ENCODE measurements at places on chromosomes 7 and 10.

GRCh38 chr10:113169853-113170460 lies 219.9 kb downstream of the TCF7L2 start:
- DNase-seq = peak; percentile 36

DNA sequence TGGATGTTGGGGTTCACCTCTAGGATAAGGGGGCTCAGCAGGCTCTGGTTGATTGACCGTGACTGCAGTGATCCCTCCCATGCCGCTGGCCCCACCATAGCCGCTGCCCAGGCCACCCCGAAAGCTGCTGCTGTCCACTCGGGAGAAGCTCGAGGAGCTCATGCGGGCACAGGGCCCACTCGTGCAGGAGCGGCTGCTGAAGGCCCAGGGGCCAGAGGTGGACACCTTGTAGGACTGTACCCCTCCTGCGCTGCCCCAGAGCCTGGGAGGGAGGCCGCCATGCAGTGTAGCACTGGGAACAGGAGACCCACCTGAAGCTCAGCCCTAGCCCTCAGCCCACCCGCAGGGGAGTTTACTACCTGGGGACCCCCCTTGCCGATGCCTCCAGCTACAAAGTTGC lies 70.0 kb downstream of the CHRM2 start:
- DNase-seq = no peak

DNA sequence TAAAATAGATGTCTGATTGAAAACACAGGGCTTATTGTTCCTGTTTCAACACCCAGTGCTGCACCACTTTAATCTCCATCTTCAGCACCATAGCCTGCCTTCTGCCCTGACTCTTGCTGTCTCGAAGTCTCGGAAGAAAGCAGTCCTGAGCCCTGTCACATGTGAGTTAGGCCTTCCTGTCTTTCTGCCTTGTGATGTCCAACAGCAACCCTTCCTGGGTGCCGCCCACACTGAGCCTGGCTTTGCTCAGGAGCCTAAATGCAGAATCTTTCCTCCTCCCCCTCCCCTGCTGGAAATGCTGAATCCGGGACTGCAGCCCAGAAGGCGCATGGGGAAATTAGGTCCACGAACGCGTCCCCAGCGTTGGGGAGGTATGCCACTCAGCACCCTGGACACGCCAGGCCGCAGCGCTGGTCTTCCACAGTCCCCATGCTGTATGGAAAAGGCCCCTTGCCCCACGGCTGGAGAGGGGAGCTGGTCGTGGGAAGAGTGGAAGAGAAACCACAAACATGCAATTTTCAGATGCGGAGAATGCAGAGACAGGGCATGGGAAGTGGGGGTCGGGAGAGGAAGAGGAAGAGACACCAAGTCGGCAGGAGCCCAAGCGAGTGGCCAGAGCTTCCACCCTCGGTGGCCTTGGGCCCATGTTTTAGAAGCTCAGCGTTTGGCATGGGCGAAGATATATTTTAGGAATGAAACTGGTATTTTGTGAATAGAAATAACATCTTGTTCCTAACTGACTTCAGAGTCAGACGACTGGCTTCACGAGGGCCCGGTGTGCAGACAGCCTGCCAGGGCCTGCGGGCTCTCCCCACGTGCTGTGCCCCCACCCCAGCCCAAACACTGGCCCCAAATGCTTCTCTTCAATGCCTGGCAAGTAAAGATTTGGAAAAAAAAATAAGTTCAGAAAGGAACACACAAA lies 656.1 kb upstream of the FOXK1 start:
- no peak for DNase-seq

DNA sequence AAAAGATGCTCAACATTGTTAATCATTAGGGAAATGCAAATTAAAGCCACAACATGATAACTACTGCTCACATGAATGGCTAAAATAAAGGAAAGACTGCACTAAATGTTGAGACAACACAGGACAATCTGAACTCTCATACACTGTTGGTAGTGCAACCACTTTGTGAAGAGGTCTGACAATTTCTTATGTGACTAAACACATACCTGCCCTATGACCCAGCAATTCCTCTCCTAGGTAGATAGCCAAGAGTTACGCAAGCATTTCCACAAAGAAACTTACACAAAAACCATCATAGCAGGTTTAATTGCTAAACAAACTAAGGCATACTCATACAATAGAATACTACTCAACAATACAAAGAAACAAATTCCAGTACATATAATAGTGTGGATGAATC lies 41.8 kb upstream of the HERPUD2 start:
- DNase-seq = no peak

- no peak for DNase-seq
Measured at GRCh38 chr7:152865461-152865860, 105.9 kb downstream of the ACTR3B start.

DNA sequence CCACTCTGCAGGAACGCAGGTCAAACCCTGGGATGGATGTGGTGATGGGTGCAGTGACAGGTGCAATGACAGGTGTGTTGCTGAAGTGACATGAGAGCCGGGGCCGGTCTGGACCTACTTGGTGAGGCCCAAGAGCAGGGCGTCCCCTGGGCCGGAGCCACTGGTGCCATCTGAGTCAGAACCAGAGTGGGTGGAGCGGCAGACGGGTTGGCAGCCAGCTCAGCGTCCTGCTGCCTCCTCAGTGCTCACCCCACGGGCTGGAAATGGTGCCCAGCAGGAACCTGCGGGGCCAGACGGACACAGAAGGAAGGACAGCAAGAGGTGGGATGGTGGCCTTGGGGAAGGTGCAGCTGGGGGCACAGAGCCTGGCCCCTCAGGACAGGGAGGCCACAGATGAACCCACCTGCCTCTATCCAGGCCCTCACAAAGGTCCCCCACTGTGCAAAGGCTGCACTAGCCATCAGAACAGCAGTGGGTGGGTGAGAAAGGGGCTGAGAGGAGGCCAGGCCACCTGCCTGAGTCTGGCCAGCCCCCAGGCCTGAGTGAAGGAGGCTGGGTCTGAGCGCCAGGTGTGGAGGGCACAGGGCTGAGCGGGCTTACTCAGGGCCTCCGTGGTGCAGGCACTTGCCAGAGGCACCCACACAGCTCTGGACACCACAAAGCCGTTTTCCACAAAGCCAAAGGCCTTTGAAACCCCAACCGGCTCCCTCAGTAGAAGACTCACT lies 129.0 kb upstream of the PPP2R2D start:
- DNase-seq = no peak

GRCh38 chr10:125155101-125155500 lies 5.3 kb downstream of the CTBP2 start:
- no peak for DNase-seq

GRCh38 chr7:84513061-84513460 lies 318.5 kb upstream of the SEMA3A start:
- DNase-seq = no peak

- no peak for DNase-seq
Measured at GRCh38 chr10:78523453-78523852, 489.8 kb downstream of the RPS24 start.

DNA sequence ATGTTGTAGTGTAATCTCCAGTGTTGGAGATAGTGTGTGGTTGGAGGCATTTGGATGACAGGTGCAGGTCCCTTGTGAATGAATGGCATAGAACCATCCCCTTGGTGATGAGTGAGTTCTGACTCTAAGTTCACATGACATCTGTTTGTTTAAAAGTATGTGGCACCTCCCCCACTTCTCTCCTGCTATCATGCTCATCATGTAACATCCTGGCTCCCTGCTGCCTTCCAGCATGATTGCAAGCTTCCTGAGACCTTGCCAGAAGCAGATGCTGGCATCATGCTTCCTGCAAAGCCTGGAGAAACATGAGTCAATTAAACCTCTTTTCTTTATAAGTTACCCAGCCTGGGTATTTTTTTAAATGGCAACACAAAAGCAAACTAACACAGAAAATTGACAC lies 499.0 kb upstream of the SEMA3D start:
- DNase-seq = no peak

DNA sequence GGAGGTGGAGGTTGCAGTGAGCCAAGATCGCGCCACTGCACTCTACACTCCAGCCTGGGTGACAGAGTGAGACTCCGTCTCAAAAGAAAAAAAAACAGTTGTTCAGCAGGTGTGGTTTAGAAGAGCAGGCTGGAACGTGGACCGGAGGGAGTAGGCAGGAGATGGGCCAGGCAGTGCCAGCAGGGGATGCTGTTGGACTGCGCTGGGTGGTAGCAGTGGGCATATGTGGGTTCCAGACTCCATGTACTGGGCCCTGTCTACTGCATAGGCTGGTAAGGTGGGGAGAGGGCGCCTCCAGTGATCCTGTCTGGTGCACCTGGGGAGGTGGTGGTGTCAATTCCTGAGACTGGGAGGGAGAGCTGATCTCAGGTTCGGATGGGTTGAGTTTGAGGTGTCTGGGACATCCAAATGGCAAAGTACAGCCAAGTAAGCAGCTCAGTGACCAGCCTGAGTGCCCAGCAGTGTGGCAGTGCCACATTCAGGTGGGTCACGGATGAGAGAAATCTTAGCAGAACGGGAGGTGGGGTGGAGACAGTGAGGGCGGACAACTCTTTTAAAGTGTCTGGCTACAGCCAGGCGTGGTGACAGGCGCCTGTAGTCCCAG lies 25.9 kb downstream of the SFXN4 start:
- DNase-seq = no peak

DNA sequence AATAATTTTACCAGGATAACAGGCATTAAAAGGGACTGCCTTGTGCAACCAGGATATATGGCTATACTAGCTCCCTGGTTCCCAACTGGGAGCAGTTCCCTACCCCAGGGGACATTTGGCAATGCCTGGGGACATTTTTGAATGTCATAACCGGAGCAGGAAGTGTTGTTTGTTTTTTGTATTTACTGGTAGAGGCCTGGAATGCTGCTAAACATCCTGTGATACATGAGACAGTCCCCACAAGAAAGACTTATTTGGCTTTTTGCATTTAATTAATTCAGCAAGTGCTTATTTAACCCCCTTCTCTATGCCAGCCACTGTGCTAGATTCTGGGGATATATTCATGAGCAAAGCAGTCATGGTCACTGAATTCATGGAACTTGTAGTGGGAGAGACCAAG lies 181.2 kb downstream of the BBS9 start:
- DNase-seq = no peak

DNA sequence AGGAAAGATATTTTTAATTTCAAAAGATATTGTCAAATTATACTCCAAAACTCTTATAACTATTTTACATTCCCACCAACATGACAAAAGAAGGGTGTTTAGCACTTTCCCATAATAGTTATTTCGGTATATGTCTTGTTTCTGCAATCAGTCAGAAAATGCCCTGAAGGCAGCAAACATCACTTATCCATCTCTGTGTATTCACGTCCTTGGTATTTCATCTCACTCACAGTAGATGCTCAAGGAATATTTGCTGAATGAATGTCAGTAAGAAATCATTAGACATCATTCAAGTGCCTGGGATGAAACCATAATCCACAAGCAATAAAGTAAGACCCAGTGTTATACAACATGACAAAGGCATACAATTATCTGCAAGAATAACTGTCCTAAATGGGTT lies 112.7 kb downstream of the GFRA1 start:
- no peak for DNase-seq

DNA sequence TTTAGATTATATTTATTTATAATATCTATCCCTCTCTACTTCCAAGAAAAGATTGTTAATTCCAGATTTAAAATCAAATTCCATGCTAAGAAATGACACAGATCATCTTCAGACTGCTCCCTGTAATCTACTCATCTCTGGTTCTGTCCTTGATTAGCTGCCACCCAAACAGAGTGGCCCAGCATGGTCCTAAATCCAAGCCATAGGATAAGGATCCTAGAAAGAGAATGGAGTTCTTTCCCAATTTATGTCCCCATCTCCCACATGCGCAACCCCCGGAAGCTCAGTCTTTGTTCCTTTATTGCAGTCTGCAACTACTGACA lies 23.4 kb upstream of the HDAC9 start:
- DNase-seq = no peak
